ENCODE measurements at places on chromosomes 2 and 18. TPM values are rescaled to one million over a fixed set of nuclear protein-coding genes. Genes with fewer than 3 reads are reported as not detected.

DNA sequence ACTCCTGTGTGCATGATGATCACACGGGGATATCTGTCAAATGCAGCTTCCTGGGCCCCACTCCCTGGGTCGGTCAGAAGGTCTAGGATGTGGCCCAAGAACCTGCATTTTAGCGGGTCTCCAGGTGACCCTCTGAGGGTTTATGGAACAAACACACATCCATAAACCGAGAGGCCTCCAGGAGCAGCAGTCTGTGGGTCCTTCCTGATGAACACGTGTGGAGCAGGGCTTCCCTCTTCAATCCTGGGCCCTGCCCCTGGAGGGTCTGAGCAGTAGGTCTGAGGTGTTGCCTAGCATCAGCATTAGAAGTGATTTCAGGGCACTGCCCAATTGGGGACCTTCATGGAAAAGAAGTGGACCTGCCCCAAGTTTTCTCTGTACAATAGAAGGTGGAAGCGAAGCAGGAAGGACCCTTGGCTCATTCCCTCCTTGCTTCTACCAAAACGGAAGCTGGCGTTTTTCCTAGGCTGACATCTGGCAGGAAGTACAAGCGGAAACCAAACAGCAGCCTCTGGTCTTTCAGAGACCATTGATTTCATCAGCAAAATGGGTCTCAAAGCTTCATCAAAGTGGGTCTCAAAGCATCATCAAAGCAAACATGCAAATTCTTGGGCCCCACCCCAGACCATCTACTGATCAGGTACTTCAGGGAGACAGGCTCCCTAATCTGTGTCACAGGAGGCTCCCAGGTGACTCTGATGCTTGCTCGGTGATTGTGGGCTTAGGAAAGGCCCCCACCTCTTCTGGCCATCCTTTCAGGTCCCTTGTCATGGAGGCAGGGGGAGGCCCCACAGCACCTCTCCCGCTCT, 30.7 kb downstream of the INO80C start:
- DNase-seq = no peak
- no peaks in the 10 kb centered on the region for H3K36me3 ChIP-seq
- H3K4me3 ChIP-seq = no peak overlapping the region
- peaks cover 41% of the 10 kb centered on the region for H3K4me1 ChIP-seq

DNA sequence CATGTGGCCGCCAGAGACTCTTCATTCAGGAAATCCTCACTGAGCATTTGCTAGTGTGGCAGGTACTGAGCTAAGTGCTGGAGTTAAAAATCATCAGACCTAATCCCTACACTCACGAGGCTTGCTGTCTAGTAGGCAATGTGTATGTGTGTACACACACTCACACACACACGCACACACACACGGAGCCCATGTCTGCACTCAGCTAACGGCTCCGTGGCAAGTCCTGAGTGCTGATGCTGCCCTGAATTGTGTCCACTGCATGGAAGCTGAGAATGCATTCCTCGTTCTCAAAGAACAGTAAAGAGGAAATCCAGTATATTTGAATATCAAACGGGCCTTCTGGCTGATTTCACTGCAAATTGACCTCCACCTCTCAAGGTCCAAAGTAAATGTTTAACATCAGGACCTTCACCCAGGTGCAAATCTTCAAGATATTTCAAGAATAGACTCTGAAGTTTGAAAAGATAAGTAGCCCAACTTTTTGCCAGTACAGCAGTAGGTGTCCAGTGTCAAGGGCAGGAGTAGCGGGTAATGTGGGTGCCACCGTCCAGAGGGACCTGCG, 136.1 kb upstream of the TTC39C start:
- H3K27ac ChIP-seq = no peak overlapping the region
- no peak overlapping the region for H3K4me3 ChIP-seq
- peaks cover 3% of the 10 kb centered on the region for H3K36me3 ChIP-seq
- no peaks in the 10 kb centered on the region for H3K27me3 ChIP-seq

DNA sequence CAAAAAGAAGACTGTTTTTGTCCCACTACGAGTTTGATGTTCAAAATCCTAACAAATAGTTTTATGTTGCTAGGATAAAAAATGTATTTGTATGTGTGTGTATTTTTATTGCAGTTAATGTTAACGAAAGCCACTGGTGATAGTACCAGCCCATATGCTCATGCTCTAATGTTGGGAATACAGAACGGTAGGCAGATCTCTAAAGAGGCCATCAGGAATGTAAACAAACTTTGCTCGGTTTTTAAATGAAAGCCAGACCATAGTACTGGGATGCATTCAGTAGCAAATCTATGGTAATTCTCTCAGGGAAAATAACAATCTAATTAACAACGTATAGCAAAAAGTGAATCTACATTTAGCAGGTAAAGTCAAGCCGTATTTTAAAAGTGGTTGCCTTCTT, 208.1 kb downstream of the NEDD4L start:
- H3K27me3 ChIP-seq = no peaks in the 10 kb centered on the region
- no peak overlapping the region for H3K4me3 ChIP-seq
- peaks cover 12% of the 10 kb centered on the region for H3K4me1 ChIP-seq
- H3K36me3 ChIP-seq = no peaks in the 10 kb centered on the region
- DNase-seq = no peak

DNA sequence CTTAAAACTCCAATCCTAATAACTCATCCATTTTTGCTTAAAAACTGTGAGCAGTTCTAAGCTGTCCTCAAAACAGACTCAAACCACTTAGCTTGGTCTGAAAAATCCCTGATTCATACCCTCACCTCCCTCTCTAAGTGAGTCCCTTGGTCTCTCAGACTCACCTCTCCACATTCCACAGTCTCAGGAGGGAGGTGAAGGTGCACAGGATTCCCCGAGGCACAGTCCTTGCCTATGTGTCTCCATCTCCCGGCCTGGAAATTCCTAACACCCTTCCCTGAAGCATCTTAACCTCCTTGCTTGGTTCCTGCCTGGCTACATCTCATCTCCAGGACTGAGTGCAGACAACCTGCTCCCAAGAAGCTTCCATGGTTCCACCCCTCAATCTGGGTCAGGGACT, 45.0 kb downstream of the CYRIA start:
- H3K4me3 ChIP-seq = no peak overlapping the region
- H3K27me3 ChIP-seq = no peaks in the 10 kb centered on the region
- no peak overlapping the region for H3K27ac ChIP-seq
- peaks cover 26% of the 10 kb centered on the region for H3K36me3 ChIP-seq
- DNase-seq = no peak

Gene RNPEPL1
- 80.1 TPM for total RNA-seq
